ENCODE measurements at places on chromosomes 5 and 9.
A peak's percentile ranks its signal among the peaks of the same experiment; 100 is the strongest.

GRCh38 chr9:82167296-82167695 lies 178.7 kb downstream of the SPATA31D1 start:
- H3K4me1 ChIP-seq, result peaks cover 10% of the 10 kb centered on the region

DNA sequence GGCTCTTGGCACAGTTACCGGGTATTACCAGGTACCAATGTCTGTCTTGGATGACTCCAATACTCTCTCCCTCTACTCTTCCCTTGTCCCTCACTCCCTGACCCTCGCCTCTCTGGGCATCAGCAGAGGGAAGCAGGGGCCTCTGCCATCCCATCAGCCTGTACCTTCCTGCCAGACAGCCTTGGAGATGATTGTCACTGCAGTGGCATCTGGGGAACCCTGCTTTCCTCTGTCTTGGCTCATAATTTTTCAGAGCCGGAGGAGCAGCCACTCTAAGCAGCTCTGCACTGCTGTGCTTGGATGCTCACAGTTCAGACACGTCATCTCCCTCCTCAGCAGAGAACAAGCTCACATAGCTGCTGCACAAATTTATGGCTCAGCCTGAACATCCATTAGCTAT lies 274.1 kb downstream of the SMARCA2 start:
- no peaks in the 10 kb centered on the region for H3K4me1 ChIP-seq
- H3K4me3 ChIP-seq, result no peak overlapping the region
- no peak for DNase-seq
- H3K36me3 ChIP-seq, result no peaks in the 10 kb centered on the region
- peaks cover 10% of the 10 kb centered on the region for H3K27me3 ChIP-seq

DNA sequence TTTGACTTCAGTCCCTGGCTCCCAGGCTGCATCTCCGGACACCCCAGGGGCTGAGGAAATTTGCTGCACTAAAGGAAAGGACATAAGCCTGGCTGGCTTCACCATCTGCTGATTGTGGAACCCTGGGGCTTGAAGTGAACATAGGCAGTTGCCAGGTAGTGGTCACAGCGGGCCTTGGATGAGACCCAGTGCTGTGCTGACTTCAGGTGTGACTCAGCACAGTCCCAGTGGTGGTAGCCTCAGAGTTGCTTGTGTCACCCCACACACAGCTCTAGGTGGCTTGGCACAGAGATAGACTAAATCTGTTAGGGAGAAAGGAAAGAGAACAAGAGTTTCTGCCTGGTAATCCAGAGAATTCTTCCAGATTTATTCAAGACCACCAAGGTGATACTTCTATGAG lies 36.1 kb upstream of the RUSC2 start:
- no peak overlapping the region for H3K27ac ChIP-seq
- DNase-seq, result no peak
- no peak overlapping the region for H3K4me3 ChIP-seq
- no peaks in the 10 kb centered on the region for H3K36me3 ChIP-seq
- no peaks in the 10 kb centered on the region for H3K4me1 ChIP-seq

DNA sequence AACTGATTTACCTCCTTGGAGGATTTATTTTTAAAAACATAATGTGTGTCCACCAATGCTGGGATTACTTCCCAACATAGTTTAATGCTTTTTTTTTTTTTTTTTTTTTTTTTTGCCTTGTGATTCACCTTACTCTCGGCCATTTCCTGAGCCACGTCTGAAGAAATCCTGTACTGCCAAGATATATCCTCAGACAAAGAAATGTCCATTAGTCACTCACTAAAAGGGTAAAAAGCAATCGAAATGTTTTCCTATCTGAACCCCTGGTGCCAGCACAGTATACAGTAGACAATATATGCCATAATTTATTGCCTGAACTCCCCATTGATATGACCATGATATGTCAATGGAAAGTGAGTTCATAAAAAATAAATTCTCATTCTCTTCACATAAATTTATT lies 344.1 kb downstream of the BNC2 start:
- no peaks in the 10 kb centered on the region for H3K36me3 ChIP-seq
- H3K4me3 ChIP-seq, result no peak overlapping the region
- H3K4me1 ChIP-seq, result no peaks in the 10 kb centered on the region
- no peak overlapping the region for H3K27ac ChIP-seq
- no peak for DNase-seq

GRCh38 chr5:40790947-40791593 lies 7.1 kb downstream of the PRKAA1 start:
- DNase-seq, result no peak
- H3K4me1 ChIP-seq, result peaks cover 48% of the 10 kb centered on the region
- H3K36me3 ChIP-seq, result peaks cover 21% of the 10 kb centered on the region
- H3K27ac ChIP-seq, result peak overlapping the region; percentile 76
- no peak overlapping the region for H3K4me3 ChIP-seq

DNA sequence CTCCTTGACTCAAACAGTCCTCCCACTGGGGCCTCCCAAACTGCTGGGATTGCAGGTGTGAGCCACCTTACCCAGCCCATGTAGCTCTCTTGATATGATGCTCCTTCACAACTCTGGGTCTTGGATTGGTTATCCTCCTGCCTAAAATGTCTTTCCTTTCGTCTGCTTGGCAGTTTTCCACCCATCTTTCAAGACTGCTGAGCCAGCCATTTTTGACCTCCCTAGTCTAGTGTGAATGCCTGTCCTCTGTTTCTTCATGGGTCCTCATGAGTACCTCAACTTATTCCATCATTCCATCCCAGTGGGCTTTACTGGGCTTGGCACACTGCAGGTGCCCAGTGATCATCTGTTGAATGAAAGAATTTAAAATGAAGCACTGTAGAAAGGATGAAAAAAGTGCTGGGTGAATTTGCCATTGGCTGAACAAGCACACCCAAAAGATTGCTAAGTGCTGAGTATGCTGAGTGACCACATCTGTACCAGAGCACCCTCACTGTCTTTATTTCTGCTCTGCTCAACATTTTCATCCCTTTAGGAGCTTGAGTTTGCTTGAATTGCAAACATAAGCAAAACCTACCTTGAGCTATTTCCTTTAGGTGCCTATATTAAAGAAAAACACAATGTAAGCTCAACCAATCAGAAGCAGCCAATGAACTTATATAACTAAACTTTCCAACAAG lies 84.8 kb upstream of the FAM169A start:
- H3K4me3 ChIP-seq, result no peak overlapping the region
- peaks cover 7% of the 10 kb centered on the region for H3K27me3 ChIP-seq
- no peaks in the 10 kb centered on the region for H3K36me3 ChIP-seq

DNA sequence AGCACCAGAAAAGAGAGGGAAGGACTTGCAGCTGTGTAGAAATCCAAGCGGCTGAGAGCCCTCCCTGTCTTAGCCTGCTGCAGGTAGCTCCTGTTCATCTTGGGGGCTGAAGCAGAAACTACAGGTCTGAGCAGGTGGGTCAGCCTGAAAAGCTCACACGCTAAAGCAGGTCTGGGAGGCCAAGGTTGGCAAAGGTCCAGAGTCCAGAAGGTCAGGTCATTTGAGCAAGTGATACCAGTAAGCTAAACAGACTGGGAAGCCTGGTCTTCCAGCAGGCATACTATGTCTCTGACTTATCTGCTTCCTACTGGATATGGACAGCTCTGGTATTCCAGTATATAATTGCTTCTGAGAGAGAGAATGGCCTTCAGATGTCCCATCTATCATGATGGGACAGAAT lies 26.2 kb downstream of the PTCD2 start:
- no peak overlapping the region for H3K4me3 ChIP-seq
- DNase-seq, result no peak
- peaks cover 4% of the 10 kb centered on the region for H3K4me1 ChIP-seq
- no peak overlapping the region for H3K27ac ChIP-seq
- H3K36me3 ChIP-seq, result peaks cover 35% of the 10 kb centered on the region

DNA sequence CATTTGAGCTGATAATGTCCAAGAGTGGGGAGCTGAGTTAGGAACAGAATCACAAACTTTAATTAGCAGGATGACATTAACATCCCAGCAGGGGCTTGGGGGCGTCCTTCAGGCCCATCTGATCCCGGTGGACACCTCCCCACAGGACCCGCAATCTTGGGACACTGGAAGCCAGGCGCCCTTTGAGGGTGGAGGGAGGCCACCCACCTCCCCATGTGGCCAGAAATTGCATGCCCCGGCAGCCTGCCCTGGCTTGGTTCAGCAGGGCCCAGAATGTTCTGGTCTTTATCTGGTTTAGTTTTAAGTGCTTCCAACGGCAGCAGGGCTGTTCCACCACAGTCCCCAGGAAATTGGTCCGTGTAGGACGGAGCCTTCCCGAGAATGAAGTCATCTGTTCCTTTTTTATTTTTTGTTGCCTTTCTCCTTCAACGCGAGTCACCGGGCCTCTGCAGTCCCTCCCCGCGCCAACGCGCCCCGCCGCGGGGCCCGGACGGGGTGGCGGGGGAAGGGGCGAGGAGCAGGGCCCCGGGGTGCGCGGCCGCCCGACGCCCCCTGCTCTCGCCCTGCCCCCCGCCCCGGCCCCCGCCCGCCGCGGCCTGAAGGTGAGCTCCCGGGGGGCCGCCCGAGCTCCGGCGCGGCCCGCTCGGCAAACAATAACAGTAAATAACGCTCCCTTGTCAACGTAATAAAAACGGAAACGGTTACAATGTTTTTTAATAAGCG lies 207.9 kb downstream of the C9orf50 start:
- H3K4me3 ChIP-seq, result peak overlapping the region; percentile 86
- peaks cover 18% of the 10 kb centered on the region for H3K4me1 ChIP-seq
- H3K27ac ChIP-seq, result peak overlapping the region; percentile 99
- no peak for DNase-seq
- peaks cover 6% of the 10 kb centered on the region for H3K36me3 ChIP-seq

GRCh38 chr5:78886341-78887230 lies 98.5 kb downstream of the ARSB start:
- peaks cover 16% of the 10 kb centered on the region for H3K4me1 ChIP-seq
- peaks cover 9% of the 10 kb centered on the region for H3K36me3 ChIP-seq
- H3K4me3 ChIP-seq, result no peak overlapping the region
- H3K27me3 ChIP-seq, result no peaks in the 10 kb centered on the region
- DNase-seq, result no peak
- H3K27ac ChIP-seq, result no peak overlapping the region

DNA sequence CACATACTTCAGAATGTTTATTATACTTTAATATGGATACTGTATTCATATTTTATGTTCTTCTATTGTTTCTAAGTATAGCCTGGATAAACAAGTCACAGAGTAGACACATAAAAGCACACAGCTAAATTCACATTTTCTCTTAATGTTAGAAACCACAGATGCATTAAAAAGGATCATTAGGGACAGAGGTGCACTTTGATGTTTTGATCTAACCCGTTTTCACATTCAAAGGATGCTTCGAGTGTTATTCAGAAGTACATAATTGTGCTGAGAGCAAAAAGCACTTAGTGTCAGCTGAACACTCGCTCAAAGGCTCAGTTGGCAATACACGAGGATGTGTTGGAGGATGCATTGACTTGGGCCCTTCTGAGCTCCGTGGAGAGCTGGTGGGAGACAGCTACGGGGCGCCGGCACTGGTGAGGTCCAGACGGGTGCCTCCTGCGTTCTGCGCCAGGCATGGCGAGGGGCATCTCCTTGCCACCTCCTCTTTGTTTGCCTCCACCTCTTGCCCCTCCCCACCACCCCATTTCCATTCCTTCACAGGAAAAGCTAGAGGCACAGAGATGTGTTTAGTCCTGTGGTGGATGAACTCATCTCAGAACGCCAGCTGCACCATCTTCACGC lies 35.5 kb downstream of the MED10 start:
- no peak overlapping the region for H3K27ac ChIP-seq
- DNase-seq, result no peak
- peaks cover 1% of the 10 kb centered on the region for H3K27me3 ChIP-seq
- no peak overlapping the region for H3K4me3 ChIP-seq
- peaks cover 5% of the 10 kb centered on the region for H3K36me3 ChIP-seq

DNA sequence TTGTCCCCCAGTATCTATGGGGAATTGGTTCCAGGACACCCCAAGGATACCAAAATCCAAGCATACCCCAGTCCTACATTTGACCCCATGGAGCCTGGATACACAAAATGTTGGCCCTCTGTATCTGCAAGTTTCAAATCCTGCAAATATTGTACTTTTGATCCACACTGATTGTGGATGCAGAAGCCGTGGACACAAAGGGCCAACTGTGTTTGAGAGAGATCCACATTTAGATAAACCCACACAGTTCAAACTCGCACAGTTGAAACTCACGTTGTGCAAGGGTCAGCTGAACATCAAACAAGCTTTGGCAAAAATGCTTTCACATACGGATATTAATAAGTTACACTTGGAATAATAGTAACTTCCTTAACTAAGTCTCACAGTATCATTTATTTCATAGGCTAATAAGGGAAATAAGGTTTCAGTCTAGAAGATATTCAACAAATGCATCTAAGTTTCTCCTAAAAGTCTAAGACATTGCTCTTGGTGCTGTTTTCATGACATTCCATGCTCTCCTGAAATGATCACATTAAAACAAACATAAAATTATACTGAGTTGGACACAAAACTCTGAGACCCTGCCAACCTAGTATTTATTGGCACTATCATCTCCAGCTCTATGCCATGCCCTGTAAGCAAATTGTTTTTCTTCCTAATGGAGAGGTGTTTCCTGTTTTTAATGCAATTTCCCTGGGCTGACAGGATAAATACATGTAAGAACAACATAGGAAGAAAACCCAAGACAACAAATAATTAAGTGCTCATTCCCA lies 32.3 kb downstream of the ACTL7A start:
- DNase-seq, result no peak
- no peak overlapping the region for H3K4me3 ChIP-seq
- H3K27me3 ChIP-seq, result no peaks in the 10 kb centered on the region
- peaks cover 53% of the 10 kb centered on the region for H3K36me3 ChIP-seq
- no peak overlapping the region for H3K27ac ChIP-seq
- H3K4me1 ChIP-seq, result no peaks in the 10 kb centered on the region

- no peak for DNase-seq
- H3K27ac ChIP-seq, result no peak overlapping the region
- H3K4me1 ChIP-seq, result peaks cover 3% of the 10 kb centered on the region
- peaks cover 4% of the 10 kb centered on the region for H3K27me3 ChIP-seq
- no peaks in the 10 kb centered on the region for H3K36me3 ChIP-seq
Observed at GRCh38 chr9:88802533-88802932, 188.7 kb upstream of the S1PR3 start.

GRCh38 chr5:93078082-93079038 lies 502.7 kb downstream of the NR2F1-AS1 start:
- no peak for DNase-seq
- H3K4me3 ChIP-seq, result no peak overlapping the region
- H3K27ac ChIP-seq, result no peak overlapping the region
- no peaks in the 10 kb centered on the region for H3K36me3 ChIP-seq
- no peaks in the 10 kb centered on the region for H3K4me1 ChIP-seq

- H3K27ac ChIP-seq, result no peak overlapping the region
- no peak for DNase-seq
- peaks cover 4% of the 10 kb centered on the region for H3K27me3 ChIP-seq
- no peaks in the 10 kb centered on the region for H3K36me3 ChIP-seq
Observed at GRCh38 chr5:53261245-53261644, 151.7 kb upstream of the MOCS2 start.

- no peaks in the 10 kb centered on the region for H3K27me3 ChIP-seq
- DNase-seq, result no peak
- H3K4me1 ChIP-seq, result no peaks in the 10 kb centered on the region
- no peak overlapping the region for H3K4me3 ChIP-seq
- H3K36me3 ChIP-seq, result peaks cover 11% of the 10 kb centered on the region
Observed at GRCh38 chr9:105296445-105296844, 52.0 kb downstream of the SLC44A1 start.

DNA sequence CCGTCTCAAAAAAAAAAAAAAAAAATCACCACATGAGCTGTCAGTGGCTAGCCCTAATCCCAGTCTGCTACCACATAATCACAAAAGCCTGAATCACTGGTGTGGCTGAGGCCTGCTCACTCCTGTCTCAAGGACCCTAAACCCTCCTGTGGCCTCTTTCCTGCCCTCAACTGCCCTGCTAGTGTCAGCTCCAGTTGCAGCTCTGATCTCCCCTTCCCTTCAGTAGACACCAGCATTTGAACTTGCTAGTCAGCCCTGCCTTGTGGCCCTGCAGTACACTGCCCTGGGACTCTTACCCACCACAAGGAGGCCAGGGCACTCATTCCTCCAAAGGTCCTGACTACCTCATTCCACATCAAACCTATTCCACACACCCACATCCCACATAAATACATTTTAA lies 9.5 kb upstream of the P4HA2 start:
- no peak for DNase-seq
- no peak overlapping the region for H3K4me3 ChIP-seq
- H3K27me3 ChIP-seq, result peaks cover 4% of the 10 kb centered on the region
- H3K27ac ChIP-seq, result no peak overlapping the region
- no peaks in the 10 kb centered on the region for H3K36me3 ChIP-seq
